Suprapubic skin (tissue), 4 donors: ENCODE measurements at places on chromosomes 2 and 18. TPM values are rescaled to one million over a fixed set of nuclear protein-coding genes. Genes with fewer than 3 reads are reported as not detected.

SERPINB3 gene
- 21.2 TPM for total RNA-seq

MOCOS gene
- total RNA-seq = 4.6 TPM

TTR gene
- not detected for total RNA-seq

MAP3K19 gene
- not detected for total RNA-seq

MLPH gene
- total RNA-seq = 8.8 TPM

PIEZO2 gene
- 1.4 TPM for total RNA-seq

FRZB gene
- total RNA-seq = 13.5 TPM

AQP12A gene
- total RNA-seq = not detected

CLEC4F gene
- 0.76 TPM for total RNA-seq

AGXT gene
- total RNA-seq = not detected

DCDC2C gene
- total RNA-seq = 1.0 TPM

CEP68 gene
- 53.4 TPM for total RNA-seq

TTC27 gene
- 14.0 TPM for total RNA-seq

ANKRD36B gene
- 13.8 TPM for total RNA-seq

LAMA1 gene
- 1.5 TPM for total RNA-seq

CCDC178 gene
- total RNA-seq = not detected

STPG4 gene
- total RNA-seq = 0.49 TPM

UGT1A8 gene
- total RNA-seq = not detected

HOXD10 gene
- total RNA-seq = 0.59 TPM

LYG1 gene
- 1.3 TPM for total RNA-seq

GPR75 gene
- total RNA-seq = 4.5 TPM

NHEJ1 gene
- total RNA-seq = 15.7 TPM
